ENCODE measurements at places on chromosomes 3 and 15.

GRCh38 chr3:133016838-133017309, 21.3 kb upstream of the TMEM108 start:
- DNase-seq, result no peak

DNA sequence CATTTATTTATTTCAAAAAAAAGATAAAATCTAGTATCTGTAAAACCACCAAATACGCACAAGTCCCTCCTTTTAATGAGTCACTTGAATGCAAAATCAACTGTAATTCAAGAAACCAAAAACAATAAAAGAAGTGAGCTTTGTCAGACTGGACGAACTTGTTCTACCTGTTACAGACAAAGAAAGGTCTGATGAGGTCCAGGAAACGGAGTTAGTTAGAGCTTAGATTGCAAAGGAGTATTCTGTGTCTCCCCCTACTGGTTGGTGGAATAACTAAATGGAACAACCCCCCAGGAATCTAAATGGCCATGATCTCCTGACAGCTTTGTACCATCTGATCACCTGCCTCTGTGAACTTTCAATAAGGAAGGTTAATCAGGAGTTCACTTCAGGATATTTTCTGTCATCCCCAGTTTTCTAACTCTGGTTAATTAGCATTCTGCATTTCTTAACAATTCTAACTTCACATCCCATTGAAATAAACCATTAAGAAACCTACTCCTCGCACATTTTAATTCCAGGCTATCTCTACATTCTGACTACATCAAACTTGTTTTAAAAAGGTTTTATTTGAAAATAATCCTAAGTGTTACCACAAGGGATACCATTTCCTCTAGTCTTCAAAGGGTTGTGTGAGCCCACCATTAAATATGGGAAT, 333.0 kb upstream of the SATB1 start:
- peak; percentile 27 for DNase-seq

DNA sequence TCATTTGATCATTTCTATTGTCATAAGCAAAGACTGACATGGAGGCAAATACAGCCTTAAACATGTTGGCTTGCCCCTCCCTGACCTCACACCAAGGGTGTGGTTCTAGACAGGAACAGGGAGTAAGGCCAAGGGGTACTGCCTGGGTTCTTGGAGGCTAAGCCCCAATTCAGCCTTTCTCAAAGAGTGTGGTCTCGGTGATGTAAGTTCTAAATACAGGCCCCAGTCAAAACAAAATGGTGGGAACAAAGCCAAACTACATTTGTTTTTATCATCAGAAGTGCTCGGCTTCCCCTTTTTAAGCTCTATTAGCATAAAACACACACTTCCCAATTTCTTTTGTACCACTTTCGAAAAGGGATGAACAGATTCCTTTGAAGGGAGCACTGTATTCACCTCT, 129.5 kb downstream of the ATP8B4 start:
- DNase-seq, result no peak

DNA sequence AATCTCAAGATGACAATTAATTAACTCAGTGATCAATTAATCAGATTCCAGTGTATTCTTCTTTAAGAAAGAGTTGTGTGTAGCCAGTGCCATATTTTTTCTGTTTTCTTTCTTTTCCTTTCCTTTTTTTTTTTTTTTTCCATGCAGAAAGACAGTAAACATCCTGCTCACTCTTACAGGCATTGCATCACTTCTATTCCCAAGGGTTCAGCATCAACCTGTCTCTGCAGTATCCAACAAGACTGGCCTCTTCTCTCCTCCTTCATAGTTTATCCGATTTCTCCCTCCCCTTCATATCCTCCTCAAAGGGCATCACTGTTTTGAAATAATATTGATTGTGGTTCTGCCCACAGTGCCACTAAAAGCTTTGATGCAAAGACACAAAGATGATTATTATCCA, 17.0 kb upstream of the SLC9A9 start:
- DNase-seq, result no peak

GRCh38 chr3:144677103-144677502, 705.5 kb downstream of the DIPK2A start:
- peak; percentile 67 for DNase-seq

DNA sequence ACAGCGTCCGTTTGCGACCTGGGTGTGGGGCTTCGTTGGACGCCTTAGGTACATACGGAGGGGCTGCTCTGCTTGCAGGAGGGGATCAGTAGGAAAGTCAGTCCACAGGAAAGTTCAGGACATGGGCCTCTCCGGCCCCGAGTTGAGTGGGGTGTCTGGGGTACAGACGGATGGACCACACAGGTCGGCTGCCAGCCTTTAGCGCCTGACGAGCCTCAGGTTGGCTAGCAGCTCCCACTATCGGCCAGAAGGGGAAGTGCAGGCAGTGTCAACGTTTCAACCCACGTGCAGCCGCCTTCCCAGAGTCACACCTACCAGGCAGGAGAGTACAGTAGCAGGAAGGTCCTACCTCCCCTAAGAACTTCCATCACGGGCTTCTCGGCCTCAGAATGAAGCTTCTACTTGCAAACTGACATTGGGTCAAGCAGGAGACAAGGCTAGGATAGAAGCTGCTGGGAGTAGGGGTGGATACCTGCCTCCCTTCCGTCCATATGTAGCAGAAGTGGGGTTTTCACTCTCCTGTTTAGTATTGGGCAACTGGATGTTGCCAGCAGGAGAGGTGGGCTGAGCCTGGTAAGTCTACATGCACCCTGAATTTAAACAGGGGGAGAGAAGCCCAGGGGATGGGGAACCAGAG, 1.8 kb upstream of the SCN5A start:
- peak; percentile 50 for DNase-seq

DNA sequence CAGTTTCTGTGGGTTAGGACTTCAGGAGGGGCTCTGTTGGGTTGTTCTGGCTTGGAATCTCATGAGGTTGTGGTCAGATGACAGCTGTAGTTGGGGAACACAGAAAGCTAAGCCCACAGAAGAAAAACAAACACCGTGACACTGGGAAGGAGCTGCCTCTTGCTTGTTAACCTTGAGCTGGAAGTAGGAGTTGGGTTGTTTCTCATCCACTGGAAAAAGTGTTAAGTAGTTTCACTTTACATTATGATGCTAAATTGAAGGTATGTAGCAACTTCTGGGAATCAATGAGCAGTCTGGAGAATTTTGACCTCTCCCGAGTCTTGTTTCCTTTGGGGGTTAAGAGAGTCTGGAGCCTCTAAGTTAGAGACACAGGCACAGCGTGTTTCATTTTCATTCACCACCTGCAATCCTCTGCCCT, 20.4 kb downstream of the HACD3 start:
- peak; percentile 23 for DNase-seq

DNA sequence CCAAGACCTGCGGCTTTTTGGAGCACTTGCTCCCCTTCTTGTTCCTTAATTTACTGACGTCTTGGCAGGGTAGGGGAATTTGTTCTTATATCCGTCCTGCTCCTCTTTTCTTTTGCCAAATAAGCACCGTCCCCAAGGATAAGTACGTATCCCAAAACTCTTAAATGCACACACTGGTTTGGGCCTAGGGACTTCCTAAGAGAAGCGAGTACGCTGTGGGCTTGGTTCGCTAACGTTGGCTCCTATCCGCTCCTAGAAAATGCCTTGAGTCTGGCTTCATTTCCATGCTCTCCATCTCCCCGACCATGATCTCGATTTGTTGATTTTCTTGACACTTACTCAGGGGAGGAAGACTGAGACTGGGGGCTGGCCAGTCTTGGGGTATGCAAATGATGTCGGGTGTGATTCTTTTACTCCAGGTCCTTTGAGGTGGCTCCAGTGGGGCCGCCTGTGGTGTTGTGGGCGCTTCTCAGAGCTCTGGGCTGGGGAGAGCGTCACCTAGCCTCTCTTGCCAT, 1.3 kb downstream of the MYRIP start:
- DNase-seq, result no peak

DNA sequence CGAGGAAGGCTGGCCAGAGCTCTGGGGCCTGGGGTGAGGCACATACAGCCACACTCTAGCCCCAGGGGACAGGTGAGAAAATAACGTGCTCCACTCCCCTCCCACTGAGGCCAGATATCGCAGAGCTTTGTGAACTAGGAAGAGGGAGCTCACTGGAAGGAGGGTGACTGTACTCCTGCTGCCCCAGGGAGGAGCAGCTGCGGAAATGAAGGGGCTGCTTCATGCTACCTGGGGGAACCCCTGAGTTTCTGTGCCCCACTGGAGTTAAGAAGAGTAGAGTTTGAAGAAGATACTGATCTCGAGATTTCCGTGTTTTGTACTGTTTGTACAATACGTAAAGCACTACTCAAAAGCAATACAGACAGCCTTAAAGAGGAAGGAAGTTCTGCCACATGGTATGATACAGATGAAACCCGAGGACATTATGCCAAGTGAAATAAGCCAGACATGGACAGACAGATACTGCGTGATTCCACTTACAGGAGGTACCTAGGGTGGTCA, 44.6 kb downstream of the CMTM6 start:
- DNase-seq, result no peak

- DNase-seq, result no peak
Observed at GRCh38 chr3:10602271-10602670, 96.9 kb upstream of the ATP2B2 start.

DNA sequence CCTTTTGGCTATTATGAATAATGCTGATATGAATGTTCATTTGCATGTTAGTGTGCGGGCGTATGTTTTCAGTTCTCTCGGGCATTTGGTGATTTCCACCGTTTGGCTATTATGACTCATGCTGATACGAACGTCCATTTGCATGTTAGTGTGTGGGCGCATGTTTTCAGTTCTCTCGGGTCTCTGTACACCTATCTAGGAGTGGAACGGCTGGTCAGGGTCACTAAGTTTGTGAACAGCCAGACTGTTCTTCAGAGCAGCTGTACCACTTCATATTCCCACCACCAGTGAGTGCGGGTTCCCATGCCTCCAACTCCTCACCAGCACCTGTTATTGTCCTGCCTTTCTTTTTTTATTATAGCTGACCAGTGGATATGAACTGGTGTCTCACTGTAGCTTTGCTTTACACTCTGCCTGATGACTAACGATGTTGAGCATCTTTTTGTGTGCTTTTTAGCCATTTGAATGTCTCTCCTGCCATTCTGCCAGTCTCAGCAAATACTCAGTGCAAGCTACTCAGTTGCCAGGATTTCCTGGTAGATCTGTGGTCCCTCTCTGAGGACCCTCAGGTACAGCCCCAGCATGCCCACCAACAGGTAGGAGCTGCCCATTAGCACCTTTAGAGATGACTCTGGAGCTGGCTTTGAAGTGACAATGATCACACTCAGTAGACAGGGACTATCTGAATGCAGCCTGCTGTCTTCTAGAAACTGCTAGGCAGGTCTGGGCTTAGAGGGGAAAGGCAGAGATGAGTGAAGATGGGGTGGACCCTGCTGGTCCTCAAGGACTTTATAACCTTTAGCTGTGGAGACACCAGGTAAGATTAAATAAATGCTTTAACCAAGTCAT, 141.1 kb downstream of the XXYLT1 start:
- no peak for DNase-seq

GRCh38 chr15:29139072-29139471, 130.6 kb downstream of the NSMCE3 start:
- DNase-seq, result no peak

DNA sequence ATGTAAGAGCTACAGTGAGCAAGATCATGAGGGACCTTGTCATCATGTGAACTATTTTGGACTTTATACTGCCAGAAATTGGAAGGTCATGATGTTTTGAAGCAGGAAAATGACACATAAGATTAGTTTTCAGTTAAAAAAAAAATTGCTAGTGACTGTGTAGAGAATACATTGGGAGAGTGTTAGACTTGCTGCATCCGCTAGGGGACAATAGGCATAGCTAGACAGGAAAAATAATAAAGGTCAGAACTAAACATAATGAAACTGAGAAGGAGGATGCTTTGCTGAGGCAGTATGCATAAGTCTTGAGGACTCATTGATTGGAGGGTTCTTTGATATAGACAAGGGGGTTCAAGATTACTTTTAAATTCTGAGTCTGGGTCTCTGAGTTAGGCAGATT, 275.8 kb upstream of the KCNH8 start:
- DNase-seq, result no peak
